ENCODE measurements at places on chromosomes 2 and 18.

DNA sequence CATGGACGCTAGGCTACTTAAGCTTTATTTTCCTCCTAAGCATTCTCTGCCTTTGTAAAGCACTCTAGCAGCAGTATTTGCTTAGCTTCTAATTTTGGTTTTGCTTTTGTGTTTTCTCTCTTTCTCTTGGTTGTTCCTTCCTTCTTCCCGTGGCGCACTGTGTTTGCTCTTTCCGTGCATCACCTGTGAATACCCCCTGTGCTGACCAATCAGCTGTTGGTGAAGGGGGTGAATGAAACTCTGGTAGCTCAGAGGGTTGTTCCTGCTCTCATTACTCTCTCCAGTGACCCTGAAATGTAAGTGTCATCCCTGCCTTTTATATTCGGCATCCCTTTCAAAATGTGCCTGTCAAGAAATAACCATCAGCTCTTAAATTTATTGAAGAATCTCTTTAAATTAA lies 45.5 kb upstream of the TNFRSF11A start:
- peak; percentile 90 for DNase-seq

DNA sequence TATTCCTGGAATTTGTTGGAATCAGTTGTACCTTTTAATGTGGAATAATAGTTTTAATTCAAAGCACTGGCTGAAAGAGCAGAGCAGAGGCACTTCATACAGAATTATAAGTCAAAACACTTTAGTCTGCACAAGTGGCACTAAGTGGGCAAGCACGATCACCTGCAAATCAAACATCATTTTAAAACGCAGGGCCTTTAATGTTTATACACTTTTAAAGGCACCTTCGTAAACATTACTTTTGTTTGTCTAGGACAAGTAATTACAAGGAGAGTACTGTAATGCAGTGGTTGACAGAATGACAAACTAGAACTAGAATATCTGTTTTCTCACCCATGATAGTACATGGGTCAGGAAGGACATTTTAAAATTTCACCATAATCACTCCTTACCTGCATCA lies 36.4 kb downstream of the LANCL1 start:
- no peak for DNase-seq

DNA sequence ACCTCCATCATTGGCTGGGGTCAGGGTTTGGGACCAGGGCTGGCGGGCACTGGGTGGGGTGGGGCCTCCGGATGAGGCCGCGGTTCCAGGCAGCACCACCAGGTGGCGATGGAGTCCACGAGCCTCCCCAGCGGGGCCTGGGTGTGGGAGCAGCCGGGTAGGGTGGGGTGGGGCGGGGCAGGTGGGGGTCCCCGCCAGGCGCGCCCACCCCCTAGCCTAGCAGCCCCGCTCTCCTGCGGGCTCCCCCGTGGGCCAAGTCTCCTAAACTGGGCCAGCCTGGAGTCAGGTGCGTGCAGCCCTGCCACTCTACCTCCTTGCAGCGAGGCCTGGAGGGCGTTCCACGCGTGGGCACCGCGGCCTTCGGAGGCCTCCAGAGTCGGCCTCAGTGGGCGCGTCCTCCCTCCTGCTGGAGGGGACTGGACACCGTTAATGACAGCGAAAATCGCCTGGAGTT lies 187.5 kb downstream of the TWIST2 start:
- DNase-seq: no peak

DNA sequence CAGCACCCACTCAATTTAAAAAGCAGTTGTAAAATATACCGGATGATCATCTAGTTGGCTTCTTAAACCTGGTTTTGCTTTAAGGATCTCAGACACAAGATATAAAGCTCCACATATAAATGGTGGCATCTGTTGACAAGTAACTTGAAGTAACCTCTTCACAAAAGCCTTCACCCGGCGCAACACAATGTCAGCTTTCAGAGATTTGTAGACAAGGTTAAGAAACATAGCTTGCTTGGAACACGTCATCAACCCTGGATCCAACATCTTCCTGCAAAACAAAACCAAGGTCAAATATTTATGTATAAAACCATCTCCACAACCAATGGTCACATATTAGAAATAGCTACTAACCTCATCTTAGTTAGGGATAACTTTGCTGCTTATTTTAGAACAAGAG lies 8.3 kb downstream of the CEBPZ start:
- DNase-seq: no peak

- DNase-seq: no peak
Measured at GRCh38 chr18:13362607-13363006, 144.0 kb downstream of the LDLRAD4 start.

DNA sequence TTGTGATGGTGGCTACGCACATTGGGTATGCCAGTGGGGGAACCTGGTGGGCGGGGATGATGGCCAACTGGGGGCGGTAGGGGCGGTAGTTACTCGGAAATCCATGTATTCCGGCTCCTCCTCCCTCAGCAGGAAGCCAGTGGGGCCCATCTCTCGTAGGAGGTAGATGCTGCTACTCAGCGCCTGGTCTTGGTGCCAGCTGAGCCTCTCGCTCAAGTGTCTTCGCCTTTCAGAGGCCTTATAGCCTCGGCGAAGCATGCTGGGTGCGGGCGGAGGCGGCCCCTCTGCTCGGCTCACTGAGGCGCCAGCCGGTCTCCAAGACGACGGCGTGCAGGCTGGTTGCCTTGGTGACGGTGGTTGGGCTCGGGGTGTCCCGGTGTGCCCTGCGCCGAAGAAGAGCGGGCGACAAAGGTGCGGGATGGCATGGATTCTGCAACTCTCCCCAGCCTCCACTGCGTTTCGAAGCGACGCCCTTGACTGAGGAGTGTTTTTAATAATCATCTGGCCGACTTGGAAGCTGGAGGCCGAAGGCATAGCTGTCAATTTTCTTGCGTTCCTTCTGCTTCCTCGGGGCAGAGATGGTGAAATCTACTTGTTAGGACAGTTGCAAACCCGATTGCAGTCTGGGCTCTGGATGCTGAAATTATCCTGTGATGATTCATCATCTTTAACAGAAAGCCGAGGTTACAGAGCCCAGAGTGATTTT lies at the start of gene ZSWIM2:
TSS of gene ZSWIM2 (minus strand) at position 298 of the 706 bp plus-strand sequence. CDS start at position 258, 40 bp downstream.
- DNase-seq: peak; percentile 36

DNA sequence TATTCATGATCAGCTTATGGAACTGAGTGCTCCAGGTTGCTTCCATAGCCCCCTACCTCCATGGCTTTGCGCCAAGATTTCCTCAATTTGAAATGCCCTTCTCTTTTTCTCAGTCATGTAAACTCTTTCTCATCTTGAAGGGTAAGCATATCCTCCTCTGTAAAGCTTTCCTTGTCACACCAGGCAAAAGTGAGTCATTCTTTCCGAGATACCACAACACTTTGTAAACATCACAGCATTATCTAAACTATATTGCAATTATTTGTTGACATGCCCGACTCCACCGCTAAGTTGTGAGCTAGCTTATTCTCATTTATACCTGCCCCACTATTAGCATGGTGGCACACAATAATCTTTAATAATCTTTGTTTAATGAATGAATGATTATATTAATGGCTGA lies 419.5 kb upstream of the CHST9 start:
- no peak for DNase-seq

DNA sequence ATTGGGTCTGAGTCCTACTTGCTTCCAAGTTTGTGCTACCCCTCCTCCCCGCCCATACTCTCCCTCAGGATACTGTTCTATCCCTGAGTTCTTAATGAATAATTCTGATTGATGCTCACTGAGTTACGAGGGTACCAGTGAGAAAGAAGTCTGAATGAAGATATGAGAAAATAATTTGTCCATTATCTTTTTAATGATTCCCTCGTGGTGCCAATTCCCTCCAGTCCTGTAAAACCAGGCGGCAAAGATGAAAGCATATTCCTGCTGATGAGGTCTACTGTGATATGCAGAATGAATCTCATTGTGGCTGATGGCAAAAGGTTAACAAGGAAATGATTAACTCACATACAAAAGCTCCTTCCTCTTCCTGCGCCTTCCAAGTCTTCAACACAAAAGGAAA lies 650.2 kb upstream of the SLC39A10 start:
- no peak for DNase-seq

DNA sequence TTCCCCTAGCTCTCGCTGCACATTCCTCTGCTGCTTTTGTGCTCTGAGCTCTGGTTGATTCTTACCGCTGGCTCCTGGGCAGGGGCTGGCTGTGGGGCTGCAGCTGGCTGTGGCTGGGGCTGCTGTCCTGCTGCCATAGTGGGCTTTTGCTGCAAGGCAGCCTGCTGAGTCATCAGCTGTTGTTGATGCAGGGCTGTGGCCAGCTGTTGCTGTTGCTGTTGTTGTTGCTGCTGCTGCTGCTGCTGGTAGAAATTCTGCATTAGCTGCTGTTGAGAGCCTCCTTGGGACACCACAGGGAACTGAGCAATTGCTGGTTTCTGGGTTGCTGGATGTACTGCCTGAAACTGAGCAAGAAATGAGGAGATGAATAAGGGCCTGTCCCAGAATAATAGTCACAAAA lies 77.2 kb upstream of the NFU1 start:
- DNase-seq: no peak

DNA sequence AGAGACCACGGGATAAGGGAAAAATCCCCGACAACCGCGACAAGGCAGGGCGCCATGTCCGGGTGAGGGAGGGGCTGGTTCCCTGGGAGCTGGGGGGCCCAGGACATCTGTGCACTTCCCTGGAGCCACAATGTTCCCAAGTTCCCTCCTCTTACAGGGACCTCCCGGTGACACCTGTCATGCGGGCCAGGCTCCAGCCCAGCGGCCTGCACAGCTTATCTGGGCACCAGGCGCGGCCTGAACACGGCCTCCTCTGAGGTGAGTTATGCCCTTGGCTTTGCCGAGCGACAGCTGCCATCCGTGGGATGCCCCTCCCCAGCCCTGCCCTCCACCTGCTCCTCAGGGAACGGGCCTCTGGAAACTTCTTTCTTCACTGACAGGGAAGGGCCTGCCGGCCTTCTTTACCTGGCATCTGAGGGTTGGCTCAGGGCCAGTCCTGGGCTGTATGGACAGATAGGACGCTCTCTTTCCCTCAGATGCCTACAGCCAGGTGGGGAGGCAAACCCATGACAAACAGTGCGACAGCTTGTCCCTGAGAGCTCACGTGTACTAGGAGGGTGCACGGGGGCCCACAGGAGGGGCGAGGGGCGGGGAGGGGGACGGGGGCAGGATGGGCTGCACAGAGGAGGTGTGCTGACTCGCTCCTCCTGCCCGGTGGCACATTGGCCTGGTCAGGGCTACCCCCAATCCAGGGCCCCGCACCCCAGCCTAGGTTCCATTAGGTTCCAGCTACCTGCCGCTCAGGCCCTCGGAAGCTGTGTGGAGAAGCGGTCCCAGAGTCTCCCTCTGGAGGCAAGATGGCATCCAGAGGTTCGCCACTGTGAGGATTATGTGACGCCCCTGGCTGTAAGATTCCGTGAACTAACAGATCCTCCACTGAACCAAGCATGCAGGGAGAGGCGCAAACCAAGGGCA lies 34.9 kb upstream of the HPCAL1 start:
- DNase-seq: no peak

- DNase-seq: no peak
Measured at GRCh38 chr2:21249367-21249766, 125.6 kb downstream of the TDRD15 start.

GRCh38 chr2:107133412-107133811 lies 247.4 kb upstream of the ST6GAL2 start:
- no peak for DNase-seq

DNA sequence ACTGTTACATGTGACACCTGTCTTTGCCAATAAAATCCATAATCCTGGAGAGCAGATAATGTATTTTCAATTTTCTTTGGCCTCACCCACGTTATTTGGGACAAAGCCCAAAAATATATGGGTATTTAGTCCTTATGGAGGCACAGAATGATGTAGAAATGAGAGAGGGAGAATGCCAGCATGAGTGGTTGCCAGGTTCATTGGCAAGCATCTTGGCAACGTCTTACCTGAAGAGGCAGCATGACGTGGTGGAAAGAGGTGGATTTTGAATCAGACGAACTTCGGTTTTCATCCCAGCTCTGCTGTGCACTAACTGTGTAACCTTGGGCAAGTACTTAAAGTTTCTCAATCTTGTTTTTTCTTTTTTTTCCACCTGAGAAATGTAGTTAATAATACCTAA lies 969.6 kb upstream of the PIK3C3 start:
- no peak for DNase-seq

- DNase-seq: no peak
Measured at GRCh38 chr2:10387033-10387432, 61.1 kb downstream of the ODC1 start.

GRCh38 chr18:60406721-60407120 lies 34.1 kb upstream of the MC4R start:
- DNase-seq: no peak

GRCh38 chr2:109392140-109392539 lies 221.6 kb downstream of the SEPTIN10 start:
- DNase-seq: no peak

GRCh38 chr2:218960309-218961165 lies 1.1 kb downstream of the CDK5R2 start:
- no peak for DNase-seq

GRCh38 chr18:77079088-77079487 lies 53.5 kb downstream of the MBP start:
- DNase-seq: no peak

- no peak for DNase-seq
Measured at GRCh38 chr2:179243046-179243445, 21.6 kb downstream of the SESTD1 start.

DNA sequence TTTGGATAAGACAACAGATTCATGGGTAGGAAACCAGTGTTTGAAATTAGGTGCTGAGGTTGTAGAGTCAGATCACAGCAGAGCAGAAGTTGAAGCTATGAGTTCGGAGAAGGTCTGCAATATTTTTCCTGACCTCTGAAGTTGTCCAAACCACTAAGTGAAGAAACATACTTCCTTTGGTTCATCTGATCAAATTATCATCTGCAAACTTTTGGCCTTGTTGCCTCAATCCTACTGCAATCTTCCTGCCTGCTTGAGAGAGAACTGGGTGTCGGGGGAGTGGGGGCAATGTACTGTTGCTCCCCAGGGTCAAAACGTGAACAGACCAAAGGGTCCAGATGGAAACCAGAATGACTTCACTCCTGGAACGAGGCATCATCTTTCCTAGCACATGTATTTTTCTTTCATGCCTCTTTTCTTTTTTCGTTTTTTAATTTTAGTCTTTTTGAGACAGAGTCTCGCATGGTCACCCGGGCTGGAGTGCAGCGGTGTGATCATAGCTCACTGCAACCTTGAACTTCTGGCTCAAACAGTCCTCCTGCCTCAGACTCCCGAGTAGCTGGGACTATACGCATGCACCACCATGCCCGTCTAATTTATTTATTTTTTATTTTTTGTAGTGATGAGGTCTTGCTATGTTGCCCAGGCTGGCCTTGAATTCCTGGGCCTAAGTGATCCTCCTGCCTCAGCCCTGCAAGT lies 42.7 kb downstream of the RAB31 start:
- no peak for DNase-seq
